Vagina (tissue), 2 donors: ENCODE measurements at places on chromosomes 1 and 21.

GRCh38 chr1:87428367-87428766, 99.7 kb downstream of the LMO4 start:
- no peak overlapping the region for H3K27ac ChIP-seq
- no peak overlapping the region for H3K4me3 ChIP-seq
- no peaks in the 10 kb centered on the region for H3K4me1 ChIP-seq
- DNase-seq, result no peak
- no peaks in the 10 kb centered on the region for H3K36me3 ChIP-seq
- H3K27me3 ChIP-seq, result no peaks in the 10 kb centered on the region

- no peak overlapping the region for H3K4me3 ChIP-seq
- no peaks in the 10 kb centered on the region for H3K4me1 ChIP-seq
- no peak for DNase-seq
- H3K36me3 ChIP-seq, result no peaks in the 10 kb centered on the region
- H3K27ac ChIP-seq, result no peak overlapping the region
- H3K27me3 ChIP-seq, result no peaks in the 10 kb centered on the region
Observed at GRCh38 chr1:224864006-224864405, 65.5 kb upstream of the DNAH14 start.

DNA sequence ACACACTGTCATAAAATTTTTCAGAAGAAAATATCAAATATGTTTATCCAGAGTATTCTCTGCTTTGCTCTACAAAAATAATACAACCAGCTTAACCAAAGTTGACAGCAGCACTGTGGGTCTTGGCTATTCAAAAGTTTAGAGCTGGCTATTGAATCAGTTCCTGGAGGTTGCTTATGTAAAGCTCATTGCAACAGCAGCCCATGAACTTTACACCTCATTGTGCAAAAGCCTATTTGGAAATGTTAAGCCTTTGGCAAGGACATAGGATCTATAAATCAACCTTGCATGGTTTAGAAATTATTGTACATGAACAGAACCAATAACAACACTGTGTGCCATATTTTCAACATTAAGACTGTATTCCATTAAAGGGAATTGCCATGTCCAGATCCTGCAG, 714.9 kb downstream of the ADGRL2 start:
- no peak for DNase-seq
- H3K4me1 ChIP-seq, result no peaks in the 10 kb centered on the region
- H3K36me3 ChIP-seq, result no peaks in the 10 kb centered on the region
- no peak overlapping the region for H3K27ac ChIP-seq

DNA sequence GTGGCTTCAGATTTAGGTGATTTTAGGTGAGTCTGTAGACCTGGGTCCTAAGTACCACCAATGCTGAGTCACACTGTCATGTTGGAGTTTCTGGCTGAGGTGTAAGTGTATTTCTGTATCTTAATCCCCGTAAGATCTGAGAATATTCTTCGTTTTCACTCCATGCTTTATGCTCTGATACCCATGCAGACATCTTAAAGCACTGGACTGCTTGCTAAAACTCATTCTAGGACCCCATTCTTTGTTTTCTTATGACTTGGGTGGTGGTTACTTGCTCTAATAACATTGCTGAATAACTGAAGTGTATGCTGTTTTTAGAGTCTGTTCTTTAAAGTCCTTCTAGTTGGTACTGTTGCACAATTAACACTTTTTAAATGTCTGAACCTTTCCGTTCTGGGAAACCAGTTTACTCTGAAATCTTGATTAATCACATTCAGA, 36.6 kb downstream of the CDC42 start:
- peaks cover 48% of the 10 kb centered on the region for H3K4me1 ChIP-seq
- H3K27me3 ChIP-seq, result no peaks in the 10 kb centered on the region
- no peaks in the 10 kb centered on the region for H3K36me3 ChIP-seq
- no peak overlapping the region for H3K4me3 ChIP-seq
- H3K27ac ChIP-seq, result no peak overlapping the region
- DNase-seq, result no peak
